Transverse colon (tissue), 4 donors: ENCODE measurements at places on chromosomes 7 and 10. TPM values are rescaled to one million over a fixed set of nuclear protein-coding genes. Genes with fewer than 3 reads are reported as not detected.

- DNase-seq, result no peak
- no peaks in the 10 kb centered on the region for H3K27me3 ChIP-seq
Observed at GRCh38 chr7:107622429-107622828, 38.2 kb upstream of the SLC26A4 start.

GRCh38 chr7:54084340-54084739, 457.8 kb upstream of the VSTM2A start:
- no peak overlapping the region for H3K27ac ChIP-seq
- H3K4me1 ChIP-seq, result no peaks in the 10 kb centered on the region
- H3K36me3 ChIP-seq, result no peaks in the 10 kb centered on the region
- no peaks in the 10 kb centered on the region for H3K27me3 ChIP-seq

DNA sequence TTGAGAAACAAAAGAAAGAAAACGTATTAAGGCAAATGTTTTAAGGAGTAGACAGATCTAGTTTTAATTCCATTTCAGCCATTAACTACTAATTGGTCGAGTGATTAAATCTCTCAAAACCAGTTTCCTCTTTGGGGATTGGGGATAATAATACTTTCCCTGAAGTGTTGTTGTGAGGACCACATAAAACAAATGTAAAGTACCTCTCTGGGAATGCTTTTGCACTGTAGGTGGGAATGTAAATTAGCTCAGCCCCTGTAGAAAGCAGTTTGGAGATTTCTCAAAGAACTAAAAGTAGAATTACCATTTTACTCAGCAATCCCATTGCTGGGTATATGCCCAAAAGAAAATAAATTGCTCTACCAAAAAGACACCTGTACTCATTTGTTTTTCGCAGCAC, 36.0 kb upstream of the PPP1R3C start:
- no peak for DNase-seq
- no peak overlapping the region for H3K4me3 ChIP-seq
- no peaks in the 10 kb centered on the region for H3K27me3 ChIP-seq
- H3K4me1 ChIP-seq, result no peaks in the 10 kb centered on the region

GRCh38 chr10:75228278-75228677, 7.5 kb downstream of the COMTD1 start:
- DNase-seq, result no peak
- H3K4me1 ChIP-seq, result peaks cover 10% of the 10 kb centered on the region
- peak overlapping the region; percentile 22 for H3K27ac ChIP-seq
- H3K27me3 ChIP-seq, result no peaks in the 10 kb centered on the region

- no peaks in the 10 kb centered on the region for H3K36me3 ChIP-seq
- H3K27me3 ChIP-seq, result no peaks in the 10 kb centered on the region
- no peak overlapping the region for H3K27ac ChIP-seq
- no peak overlapping the region for H3K4me3 ChIP-seq
- H3K4me1 ChIP-seq, result no peaks in the 10 kb centered on the region
Observed at GRCh38 chr10:6796231-6796630, 216.2 kb upstream of the PRKCQ start.

DNA sequence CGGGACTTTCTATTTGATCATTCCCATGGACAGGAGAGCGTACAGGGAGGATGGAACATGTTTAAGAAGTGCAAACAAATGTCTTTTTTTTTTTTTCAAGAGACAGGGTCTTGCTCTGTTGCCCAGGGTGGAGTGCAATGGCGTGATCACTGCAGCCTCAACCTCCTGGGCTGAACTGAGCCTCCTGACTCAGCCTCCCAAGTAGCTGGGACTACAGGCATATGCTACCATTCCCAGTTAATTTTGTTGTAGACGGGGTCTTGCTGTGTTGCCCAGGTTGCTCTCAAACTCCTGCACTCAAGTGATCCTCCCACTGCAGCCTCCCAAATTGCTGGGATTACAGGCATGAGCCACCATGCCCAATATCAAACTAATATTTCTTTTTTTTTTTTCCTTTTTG, 40.5 kb downstream of the SPDYE5 start:
- H3K4me1 ChIP-seq, result peaks cover 5% of the 10 kb centered on the region
- DNase-seq, result no peak
- H3K27me3 ChIP-seq, result no peaks in the 10 kb centered on the region
- H3K27ac ChIP-seq, result no peak overlapping the region
- no peak overlapping the region for H3K4me3 ChIP-seq
- peaks cover 4% of the 10 kb centered on the region for H3K36me3 ChIP-seq

CCDC172 gene
- not detected for total RNA-seq

TMEM178B gene
- total RNA-seq, result 0.37 TPM

AGBL3 gene
- 0.41 TPM for total RNA-seq

CYP2C18 gene
- total RNA-seq, result 1.1 TPM

CAMK1D gene
- 17.6 TPM for total RNA-seq
